ENCODE measurements at places on chromosomes 5 and 9.
A peak's percentile ranks its signal among the peaks of the same experiment; 100 is the strongest.

DNA sequence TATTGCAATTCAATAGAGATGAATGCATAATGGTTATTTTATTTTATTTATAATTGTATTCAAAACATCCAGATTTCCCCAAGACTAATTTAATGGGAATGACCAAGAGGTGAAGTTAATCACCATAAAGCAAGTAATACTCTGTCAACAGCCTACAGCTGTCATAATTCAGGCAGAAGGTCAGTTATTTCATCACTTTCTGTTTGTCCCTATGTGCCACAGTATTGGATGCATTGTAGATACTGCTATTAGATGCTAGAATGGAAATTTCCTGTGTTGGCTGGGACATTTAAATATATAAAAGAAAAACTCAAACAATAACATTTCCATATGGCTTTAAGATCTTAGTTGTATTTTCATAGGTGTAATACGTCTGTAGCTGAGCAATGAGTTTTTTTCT lies 56.7 kb upstream of the MINAR2 start:
- no peak for DNase-seq

GRCh38 chr9:117114768-117115167 lies 300.1 kb downstream of the ASTN2 start:
- no peak for DNase-seq

GRCh38 chr9:112176524-112176923 lies 1.4 kb upstream of the SUSD1 start:
- no peak for DNase-seq

DNA sequence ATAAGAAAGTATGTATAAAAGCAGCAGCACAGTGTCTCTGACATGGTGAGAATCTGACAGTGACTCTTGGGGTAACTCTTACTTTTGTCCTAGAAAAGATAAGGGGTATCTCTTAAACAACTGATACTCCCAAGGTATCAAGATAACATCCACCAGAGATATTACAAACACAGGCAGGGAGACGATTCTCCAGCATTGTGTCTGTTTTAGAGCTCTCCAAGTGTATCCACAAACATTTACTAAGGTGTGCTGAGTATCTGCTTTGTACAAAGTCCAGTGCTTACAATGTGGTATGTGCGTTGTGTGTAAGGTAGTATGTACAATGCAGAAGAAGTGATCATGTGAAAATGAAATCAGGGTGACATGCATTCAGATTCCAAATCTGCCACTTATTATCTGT lies 4.4 kb upstream of the TMEM245 start:
- DNase-seq: no peak

DNA sequence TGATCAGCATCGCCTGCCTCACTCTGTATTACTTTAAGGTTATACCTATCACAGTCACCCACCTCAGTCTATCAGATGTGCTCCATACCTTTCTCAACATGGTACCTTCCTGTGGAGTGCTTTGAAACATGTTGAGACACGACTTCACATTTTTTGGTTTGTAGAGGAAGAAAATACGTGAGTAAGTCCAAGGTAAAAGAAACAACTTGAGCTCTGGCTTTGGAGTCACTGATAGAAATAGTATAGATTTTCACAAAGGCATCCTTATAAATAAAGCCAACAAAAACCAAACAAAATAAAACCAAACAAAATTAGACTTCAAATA lies 77.5 kb upstream of the HMHB1 start:
- no peak for DNase-seq

DNA sequence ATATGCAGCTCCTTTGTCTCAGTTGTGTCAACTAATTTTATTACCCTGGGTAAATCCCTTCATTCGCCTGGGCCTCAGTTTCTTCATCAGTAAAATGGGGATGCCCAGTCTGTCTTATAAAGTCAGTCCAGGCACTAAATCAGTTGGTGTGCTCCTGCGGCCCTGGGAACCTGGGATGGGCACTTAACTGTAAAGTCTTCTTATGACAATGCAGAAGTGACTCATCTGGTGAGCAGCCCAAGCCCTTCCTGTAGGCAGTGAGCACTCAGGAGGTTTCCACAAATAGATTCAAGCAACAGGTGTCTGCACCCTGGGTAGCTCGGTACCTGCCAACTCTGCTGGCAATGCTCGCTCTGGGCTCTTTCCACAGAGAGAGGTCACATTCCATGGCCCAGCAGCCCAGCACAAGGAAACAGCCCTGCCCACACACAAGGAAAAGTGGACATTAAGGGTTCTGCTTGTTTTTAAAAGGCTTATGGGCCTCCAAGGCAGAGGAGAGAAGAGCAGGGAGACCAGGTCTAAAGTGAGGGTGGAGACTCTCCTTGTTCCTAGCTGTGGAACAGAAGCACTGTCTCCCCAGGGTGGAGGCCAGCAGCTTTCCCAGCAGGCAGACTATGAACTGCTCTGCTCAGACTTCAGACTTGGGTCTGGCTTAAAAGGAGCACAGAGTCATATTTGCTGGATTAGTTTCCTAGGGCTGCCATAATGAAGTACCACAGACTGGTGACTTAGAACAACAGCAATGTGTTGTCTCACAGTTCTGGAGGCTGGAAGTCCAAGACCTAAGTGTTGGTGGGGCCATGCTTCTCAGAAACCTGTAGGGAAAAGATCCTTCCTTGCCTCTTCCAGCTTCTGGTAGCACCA lies 89.7 kb upstream of the ADRA1B start:
- no peak for DNase-seq

- no peak for DNase-seq
Measured at GRCh38 chr5:60494144-60494543, 205.8 kb downstream of the DEPDC1B start.

- no peak for DNase-seq
Measured at GRCh38 chr5:122484103-122484502, 172.1 kb downstream of the SNCAIP start.

- no peak for DNase-seq
Measured at GRCh38 chr5:2801577-2802525, 50.4 kb upstream of the IRX2 start.

GRCh38 chr9:126395439-126396212 lies 69.0 kb downstream of the MVB12B start:
- no peak for DNase-seq

DNA sequence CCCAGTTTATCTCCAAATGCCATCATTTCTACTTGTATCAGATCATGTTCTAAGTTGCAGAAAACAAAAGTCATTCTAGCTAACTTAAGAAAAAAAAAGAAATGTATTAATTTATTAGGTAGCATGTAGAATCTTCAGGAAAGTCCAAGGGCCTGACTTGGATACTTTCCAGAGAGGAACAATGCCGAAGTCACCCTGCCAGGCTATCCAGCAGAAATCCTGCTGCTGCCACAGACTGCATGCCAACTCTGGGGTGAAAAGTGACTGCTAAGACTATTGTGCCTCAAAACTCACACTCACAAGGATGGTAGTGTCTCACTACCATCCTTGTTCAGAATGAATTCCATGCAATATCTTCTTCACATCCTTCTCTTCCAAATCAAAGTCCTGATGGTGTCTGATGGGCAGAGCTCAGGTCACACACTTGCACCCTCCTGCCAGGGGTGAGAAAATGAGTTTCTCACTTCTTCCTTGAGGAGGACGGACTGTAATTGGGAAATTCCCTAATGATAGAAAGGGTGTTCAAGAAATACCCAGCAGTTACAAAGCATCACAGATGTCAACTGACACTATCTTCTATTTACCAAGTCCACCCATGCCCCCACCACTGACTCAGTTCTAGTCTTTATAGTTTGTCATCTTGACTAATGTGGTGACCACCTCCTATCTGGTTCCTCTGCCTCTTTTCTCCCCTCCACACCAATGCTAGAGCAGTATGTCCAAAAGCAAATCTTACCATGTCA lies 279.4 kb downstream of the CWC27 start:
- DNase-seq: no peak

- no peak for DNase-seq
Measured at GRCh38 chr5:84362061-84362720, 22.5 kb downstream of the EDIL3 start.

DNA sequence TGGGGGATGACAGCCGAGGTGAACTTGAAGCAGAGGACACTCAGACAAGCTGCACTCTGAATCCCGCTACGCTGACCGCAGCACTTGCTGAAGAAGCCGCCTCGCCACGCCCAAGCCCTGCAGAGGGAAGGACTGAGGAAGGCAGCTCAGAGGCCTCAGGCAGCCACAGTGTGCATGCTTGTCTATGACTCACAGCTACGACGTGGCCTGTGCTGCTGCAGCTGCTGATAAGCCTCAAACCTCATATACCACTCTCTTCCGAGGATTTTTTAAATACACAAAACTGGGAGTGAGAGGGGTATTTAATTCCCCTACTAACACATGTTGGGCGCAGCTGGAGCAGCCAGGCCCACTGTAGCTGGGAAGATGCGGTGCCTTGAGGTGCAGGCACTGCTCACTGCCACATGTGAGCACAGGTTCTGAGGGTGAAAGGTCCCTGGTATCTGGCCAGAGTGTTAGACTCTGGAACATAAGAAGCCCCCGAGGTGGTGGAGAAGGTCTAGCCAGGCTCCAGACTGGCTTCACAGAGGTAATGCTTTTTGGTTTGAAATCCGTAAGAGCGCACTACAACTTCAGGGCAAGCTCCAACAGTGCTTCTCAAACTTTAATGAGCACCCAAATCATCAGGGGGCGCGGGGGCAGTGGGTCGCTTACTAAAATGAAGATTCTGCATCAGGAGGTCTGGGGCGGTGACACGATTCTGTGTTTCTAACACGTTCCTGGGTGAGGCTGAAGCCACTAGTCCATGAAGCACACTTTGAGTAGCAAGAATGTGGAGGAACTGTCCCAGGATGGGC lies 196.8 kb downstream of the AUH start:
- DNase-seq: no peak

- no peak for DNase-seq
Measured at GRCh38 chr5:75057561-75057960, 5.2 kb upstream of the GCNT4 start.

DNA sequence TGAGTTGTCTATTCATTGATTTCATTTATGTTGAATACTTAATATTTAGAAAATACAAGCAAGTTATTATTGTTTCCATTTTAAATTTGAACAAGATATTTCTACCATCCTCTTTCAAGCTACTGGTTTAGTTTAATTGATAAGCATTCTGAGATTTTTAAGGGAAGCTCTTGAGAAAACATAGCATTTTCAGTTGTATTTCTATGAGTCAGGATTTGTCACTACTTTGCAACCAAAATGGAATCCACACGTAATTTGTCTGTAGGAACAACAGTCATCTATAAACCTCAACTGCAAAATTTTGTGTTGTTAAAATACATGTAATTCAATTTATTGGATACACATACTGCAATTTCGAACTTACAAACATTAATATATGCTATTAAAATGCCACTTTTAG lies 74.0 kb downstream of the PRR16 start:
- DNase-seq: no peak

GRCh38 chr5:93236807-93237421 lies 344.1 kb downstream of the NR2F1-AS1 start:
- no peak for DNase-seq

- DNase-seq: no peak
Measured at GRCh38 chr5:81826128-81826527, 75.2 kb upstream of the SSBP2 start.

DNA sequence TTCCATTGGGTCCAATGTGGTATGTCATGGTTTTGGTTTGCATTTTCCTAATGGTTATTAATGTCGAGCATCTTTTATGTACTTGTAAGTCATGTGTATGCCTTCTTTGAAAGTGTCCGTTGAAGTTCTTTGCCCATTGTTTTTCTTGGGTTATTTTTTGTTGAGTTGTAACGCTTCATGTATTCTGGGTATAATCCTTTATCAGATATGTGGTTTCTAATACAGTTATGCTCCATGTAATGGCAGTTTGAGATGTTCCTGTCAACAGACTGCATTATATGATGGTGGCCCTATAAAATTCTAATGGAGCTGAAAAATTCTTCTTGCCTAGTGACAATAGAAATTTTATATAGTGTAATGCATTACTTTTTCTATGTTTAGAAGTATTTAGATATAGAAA lies 17.2 kb downstream of the RIC1 start:
- DNase-seq: no peak

GRCh38 chr9:111937781-111938426 lies 41.3 kb downstream of the UGCG start:
- DNase-seq: no peak

GRCh38 chr5:67156976-67157583 lies 39.5 kb downstream of the CD180 start:
- DNase-seq: peak; percentile 51

DNA sequence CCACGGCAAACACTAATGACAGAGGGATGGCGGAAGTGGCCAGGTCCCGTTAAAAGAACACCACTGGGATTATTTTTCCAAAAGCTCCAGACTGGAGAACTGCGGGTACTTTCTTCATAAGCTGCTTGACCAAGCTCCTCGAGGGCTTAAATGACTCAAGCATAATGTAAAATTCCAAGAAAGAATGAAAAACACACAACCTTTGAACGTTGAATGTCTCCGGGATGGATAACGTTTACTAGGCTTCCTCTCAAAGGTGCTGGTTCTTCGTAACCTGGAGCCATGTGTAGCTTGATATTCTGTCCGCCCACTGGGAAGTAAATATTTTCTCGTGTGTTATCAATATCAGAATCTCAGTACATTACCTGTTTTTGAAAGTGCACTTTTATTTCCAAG lies 67.6 kb downstream of the EPB41L4B start:
- DNase-seq: no peak

GRCh38 chr5:91381774-91382359 lies 1.2 kb downstream of the ARRDC3 start:
- peak; percentile 70 for DNase-seq

GRCh38 chr5:38831117-38831516 lies 14.7 kb upstream of the OSMR start:
- DNase-seq: no peak

- no peak for DNase-seq
Measured at GRCh38 chr5:168066536-168067208, 224.8 kb upstream of the WWC1 start.

DNA sequence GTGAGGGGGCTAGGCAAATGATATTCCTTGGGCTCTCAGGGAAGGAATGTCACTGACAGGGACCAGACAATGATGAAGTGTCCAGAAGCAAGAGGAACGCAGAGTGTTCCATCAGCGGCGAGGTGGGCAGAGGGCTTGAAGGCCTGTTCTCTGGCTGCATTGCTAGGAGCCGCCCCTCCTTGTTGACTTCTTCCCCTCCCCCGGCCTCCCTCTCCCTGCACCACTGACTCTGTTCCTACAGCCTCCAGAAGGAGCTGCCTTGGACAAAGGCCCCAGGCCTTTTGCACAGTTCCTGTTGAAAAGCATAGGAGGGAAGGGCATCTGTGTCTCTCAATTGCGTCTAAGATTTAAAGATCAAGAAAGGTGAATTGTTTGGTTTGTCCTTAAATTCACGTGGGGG lies 12.4 kb downstream of the TLX3 start:
- DNase-seq: no peak

GRCh38 chr5:112289465-112289864 lies 129.6 kb downstream of the EPB41L4A start:
- DNase-seq: no peak

GRCh38 chr5:122909470-122910100 lies 64.2 kb downstream of the SNX24 start:
- DNase-seq: no peak

- DNase-seq: no peak
Measured at GRCh38 chr5:168404365-168404764, 81.9 kb upstream of the RARS1 start.

DNA sequence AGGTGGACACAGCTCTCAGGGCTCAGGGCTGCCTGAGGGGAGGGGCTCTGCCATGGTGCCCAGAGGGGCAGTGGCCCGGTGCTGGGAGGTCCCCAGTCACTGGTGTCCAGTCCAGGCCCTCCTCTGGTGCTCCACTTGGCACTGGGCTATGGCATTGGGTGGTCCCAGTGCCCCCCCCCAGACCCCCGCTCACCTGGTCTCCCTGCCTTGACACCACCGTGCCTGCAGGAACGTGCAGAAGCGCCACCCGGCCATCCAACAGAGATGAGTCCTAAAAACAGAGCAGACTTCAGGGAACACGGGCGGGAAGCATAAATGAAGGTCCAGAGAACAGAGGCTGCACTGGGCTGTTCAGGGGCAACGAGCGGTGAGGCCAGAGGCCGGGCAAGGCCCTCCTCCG lies 42.3 kb upstream of the NSMF start:
- no peak for DNase-seq

All from NCI-H1694 treated with DMSO at 0.1 percent for 48 hours (cell line).